Stimulated activated naive CD4-positive, alpha-beta T cell treated with Interleukin-2 at 50 U/mL for 16 hours (primary cell): ENCODE measurements at places on chromosomes 1 and 21.

- no peak for DNase-seq
These were observed 463.9 kb upstream of the PROX1 start for GRCh38 chr1:213523781-213524398.

DNA sequence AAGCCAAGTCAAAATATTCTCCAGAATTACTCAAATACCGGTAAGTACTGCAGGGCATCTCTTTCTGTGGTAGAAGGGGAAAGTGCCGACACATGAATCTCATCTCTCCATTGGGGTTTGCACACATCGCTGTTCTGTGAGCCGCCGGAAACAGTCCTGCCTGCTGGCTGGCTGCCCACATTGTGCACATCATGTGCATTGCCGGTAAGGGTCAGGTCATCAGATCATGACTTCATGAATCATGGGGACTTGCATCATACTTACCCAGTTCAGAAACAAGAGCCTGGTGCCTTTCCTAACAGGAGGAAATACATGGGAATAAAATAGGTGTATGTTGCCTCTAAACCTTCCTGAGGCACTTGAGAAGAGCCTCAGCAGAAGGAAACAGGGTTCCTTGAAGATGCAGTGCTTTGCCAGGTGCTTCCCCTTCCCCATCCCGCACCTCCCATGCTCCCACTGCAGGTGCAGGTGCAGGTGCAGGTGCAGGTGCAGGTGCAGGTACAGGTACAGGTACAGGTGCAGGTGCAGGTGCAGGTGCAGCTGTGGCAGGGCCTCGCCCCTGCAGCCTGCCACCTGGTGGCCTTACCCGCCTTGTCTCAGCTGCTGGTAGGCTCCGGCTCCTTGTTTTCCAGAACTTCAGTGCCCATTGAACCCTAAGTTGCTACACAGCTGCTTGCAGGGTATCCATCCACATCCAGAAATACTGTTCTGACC, 26.5 kb downstream of the GPR137B start:
- DNase-seq: peak; percentile 13

DNA sequence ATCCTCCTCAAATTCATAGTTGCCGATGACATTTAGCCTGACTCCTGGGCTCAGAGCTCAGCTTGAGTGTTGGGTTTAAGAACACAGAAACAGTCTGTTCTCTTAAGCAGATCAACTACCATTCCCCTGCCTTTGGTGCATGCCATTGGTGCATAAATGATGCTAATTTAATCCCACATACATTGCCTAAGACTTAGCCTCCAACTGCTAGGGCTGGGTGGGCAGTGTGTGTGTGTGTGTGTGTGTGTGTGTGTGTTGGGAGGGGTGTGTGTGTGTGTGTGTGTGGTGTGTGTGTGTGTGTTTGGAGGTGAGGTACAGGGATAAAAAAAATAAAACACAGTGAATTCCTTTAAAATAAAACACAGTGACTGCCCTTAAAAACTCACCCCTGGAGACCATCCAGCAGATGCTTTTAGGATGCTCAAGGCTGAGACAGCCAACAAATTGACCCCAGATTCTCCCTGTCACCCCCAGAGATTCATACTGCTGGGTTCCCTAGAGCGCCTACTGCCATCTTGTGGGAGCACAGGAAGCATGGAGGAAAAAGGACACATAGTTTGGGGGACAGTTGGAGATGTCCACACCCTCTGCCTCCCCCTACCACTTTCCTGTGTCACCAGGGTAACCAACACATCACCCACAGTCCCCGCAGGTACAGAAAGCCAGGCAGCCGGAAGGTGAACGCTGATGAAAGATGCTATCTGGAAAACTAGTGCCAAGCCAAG, 30.6 kb downstream of the KLHDC7A start:
- DNase-seq: no peak

GRCh38 chr1:13435458-13435857, 25.2 kb downstream of the PRAMEF20 start:
- DNase-seq: no peak

DNA sequence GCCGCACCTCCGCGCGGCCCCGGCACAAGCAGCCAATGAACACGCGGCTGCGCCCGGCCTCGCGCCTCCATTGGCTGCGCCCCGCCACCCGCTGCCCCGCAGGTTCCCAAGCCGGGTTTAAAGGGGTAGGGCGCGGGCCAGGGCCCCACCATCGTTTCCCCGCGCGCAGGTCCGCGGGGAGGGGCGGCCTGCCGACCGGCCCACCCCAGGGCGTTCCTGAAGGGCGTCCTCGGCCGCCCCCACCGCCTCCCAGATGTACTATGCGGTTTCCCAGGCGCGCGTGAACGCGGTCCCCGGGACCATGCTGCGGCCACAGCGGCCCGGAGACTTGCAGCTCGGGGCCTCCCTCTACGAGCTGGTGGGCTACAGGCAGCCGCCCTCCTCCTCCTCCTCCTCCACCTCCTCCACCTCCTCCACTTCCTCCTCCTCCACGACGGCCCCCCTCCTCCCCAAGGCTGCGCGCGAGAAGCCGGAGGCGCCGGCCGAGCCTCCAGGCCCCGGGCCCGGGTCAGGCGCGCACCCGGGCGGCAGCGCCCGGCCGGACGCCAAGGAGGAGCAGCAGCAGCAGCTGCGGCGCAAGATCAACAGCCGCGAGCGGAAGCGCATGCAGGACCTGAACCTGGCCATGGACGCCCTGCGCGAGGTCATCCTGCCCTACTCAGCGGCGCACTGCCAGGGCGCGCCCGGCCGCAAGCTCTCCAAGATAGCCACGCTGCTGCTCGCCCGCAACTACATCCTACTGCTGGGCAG, at the start of gene OLIG1:
OLIG1 (plus strand) TSS at position 148 of the 750 bp plus-strand sequence; CDS start at position 254, 106 bp downstream.
- DNase-seq: no peak
